NCI-H1092 (cell line): ENCODE measurements at places on chromosomes 4 and X.

- no peak for DNase-seq
These were observed 33.0 kb downstream of the TSPAN5 start for GRCh38 chr4:98625399-98625798.

- DNase-seq, result no peak
These were observed 4.6 kb downstream of the P2RY4 start for GRCh38 chrX:70255452-70255851.

DNA sequence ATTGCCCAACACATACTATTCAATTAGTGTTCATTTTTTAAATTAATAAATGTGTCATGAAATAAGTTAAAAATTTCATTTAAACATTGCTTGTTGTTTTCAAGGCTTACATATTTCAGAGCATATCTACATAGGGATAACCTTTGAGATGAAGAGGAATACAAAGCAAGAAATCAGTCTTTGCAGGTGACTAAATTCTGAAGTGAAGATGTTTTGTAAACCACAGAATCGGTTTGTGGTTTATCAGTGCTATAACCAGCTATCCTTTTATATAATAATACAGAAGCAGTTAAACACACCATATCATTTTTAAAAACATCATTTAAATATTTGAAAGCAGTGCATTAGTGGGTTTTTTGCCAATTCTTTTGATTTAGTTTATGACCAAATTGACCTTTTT lies 26.9 kb downstream of the FAM241A start:
- DNase-seq, result no peak

- no peak for DNase-seq
These were observed 4.9 kb downstream of the HUWE1 start for GRCh38 chrX:53681661-53682060.

GRCh38 chr4:148834804-148835631 lies 392.8 kb upstream of the NR3C2 start:
- no peak for DNase-seq

DNA sequence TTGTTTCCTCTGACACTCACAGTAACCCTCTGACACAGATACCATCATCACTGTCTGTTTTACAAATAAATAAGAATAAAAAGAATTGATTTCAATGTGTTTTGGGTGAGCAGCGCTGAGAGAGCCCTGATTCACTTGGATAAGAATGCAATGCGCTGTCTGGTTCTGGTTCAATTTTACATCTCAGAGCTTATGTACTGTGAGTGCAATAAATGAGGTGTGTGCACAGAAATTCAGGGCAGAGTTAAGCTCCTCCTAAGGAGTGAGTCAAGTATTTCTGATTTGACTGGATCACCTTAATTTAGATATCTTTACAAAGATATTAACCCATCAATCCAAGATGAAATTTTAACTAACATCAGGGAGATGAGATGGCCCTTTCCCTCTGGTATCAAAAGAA lies 11.2 kb downstream of the FAM9C start:
- no peak for DNase-seq

DNA sequence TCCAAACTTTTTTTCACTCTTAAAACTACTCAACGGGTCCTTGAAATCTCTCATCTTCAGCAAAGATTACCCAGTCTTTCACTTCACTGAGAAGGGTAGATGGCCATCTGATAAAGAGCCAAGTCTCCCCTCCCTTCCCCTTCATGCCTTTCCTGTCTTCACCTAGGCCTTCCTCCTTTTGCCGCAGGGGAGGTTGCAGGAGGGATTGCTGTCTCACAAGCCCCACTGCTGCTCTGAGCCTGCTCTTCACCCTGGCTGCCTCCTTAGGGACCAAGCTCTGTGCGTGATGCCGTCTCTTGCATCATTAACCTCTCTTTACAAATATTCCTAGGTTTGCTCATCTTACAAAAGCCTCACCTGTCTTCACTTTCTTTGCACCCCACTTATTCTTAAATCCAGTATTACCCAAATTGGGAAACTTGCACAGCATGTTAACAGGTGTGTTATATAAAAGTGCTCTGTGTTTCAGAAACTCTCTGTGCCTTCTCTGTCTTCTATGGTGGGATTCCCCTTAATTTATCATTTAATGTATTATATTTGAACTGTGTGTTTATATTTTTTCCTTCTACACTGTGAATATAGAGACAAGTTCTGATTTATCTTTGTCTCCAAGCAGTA lies 3.8 kb downstream of the ZFX start:
- DNase-seq, result no peak

- no peak for DNase-seq
These were observed 146.5 kb downstream of the IL1RAPL2 start for GRCh38 chrX:104712515-104712914.

GRCh38 chr4:80268081-80268823 lies 1.8 kb downstream of the FGF5 start:
- DNase-seq, result no peak

DNA sequence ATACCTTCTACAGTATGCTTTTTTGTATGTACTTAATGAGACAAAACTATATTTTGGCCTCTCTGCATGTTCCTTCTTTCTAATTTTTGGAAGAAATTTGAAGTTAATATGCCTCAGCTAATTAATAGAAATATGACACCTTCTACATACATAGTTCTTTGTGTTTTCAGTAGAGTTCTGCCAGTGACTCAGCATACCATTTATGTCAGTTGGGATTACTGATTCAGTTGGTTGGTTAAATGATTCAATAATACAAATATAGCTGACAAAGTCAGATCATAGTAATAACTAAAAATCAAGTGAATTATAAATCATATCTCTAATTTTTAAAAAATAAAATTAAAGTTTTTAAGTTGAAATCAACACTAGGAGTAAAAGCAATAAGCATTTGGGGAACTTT lies 16.8 kb downstream of the BTC start:
- no peak for DNase-seq

GRCh38 chrX:40933706-40934425 lies 151.4 kb upstream of the USP9X start:
- DNase-seq, result no peak

GRCh38 chr4:26557164-26557563 lies 26.7 kb upstream of the TBC1D19 start:
- peak; percentile 42 for DNase-seq

DNA sequence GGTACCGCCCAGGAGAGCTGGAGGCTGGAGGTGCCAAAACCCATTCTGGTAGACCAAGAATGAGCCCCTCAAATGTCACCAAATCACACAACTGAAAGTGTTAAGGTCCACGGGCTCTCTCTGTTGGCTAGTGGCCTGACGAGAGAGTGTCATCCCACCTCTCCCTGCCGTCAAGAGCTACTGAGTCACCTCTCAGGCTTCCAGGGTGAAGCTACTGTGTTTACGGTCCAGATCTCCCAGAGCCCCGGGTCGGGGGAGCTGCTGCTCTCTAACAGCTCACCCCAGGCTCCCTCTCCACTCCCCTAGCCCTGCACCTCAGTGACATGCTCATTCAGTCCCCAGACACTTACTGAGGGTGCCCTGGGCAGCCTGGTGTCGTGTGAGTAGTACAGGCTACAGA lies 59.2 kb downstream of the ADGRG2 start:
- no peak for DNase-seq

DNA sequence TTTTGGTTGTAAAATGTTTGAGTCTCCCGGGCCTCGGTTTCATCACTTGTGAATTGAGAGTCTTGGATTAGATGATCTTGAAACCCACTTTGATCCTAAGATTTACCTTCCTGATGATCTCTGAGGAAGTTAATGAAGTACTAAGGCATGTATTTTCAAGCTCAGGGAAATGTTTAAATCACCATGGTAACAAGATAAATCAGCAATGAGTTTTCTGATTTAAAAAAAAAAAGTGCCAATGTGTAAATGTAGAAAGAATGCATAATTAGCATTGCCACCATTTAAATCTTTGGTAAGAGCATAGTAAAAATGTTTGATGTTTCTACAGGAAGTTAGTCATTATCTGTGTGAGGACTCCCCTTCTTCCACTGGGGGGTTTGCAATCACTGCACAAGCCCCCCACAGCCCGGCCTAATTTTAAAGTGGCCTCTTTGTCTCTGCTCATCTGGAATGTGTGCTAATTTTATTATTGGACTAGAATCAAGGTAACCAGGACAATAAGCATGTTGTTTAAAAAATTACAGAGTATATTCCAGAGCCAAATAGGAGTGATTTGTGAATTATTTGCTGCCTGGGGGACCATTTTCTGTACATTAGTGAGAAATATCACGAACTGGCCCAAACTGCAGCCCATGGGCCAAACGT lies 93.6 kb downstream of the SLC34A2 start:
- DNase-seq, result no peak

DNA sequence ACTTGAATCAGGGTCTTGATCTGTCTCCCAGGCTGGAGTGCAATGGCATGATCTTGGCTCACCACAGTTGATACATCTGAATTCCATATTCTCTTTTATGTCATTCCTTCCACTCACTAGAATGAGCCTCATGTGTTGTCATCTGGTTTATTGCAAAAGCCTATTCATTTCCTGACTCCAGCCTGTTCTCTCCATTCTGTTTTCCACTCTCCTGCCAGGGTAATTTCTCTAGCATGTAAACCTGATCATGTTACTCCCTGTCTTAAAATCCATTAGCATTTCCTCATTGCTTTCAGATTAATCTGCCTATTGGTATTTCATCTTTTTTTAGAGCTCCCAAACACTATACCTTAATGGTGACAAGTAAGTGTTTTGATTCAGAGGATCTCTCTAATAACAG lies 4.3 kb upstream of the DDX60L start:
- no peak for DNase-seq

GRCh38 chr4:24855741-24856140 lies 57.1 kb downstream of the CCDC149 start:
- DNase-seq, result no peak

GRCh38 chr4:143411527-143412419 lies 75.1 kb downstream of the GAB1 start:
- DNase-seq, result no peak

DNA sequence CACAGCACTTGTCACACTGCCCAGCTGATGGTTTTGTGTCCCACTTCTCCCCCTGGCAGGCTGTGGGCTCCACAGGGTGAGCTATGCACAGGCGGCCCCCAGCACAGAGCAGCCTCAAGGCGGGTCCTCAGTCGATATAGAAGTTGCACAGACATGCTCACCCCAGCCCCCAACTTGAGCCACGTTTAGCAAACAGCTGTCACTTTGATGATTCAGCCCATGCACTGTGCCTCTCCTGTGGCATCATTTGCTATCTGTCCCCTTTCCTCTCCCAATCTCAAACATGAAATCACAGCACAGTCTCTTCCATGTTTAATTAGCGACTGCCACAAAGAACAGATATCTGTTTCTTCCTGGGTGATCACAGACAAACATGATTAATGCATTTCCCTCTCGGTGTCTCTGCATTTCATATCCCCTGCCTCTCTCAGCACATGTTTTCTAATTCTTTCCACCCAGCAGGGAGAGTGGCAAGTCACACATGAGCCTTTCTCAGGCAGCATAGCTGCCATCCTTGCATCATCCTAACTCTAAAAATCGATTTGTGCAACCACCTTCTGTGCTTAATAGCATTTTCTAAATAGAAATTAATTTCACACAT lies 204.9 kb downstream of the EVC2 start:
- no peak for DNase-seq

GRCh38 chrX:28278251-28278650 lies 297.0 kb upstream of the DCAF8L1 start:
- no peak for DNase-seq

DNA sequence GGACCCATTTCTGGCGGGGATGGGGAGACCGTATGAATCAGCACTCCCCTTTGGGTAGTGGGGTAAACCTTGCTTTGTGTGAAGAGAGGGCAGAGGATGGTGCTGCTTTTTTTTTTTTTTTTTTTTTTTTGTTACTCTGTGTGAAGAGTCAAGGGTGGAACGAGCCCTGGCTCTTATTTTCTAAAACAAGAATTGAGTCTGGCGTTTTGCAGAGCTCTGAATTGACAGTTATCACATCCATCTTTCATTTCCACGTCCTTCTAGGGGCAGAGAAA lies 1.2 kb downstream of the SLAIN2 start:
- DNase-seq, result no peak

DNA sequence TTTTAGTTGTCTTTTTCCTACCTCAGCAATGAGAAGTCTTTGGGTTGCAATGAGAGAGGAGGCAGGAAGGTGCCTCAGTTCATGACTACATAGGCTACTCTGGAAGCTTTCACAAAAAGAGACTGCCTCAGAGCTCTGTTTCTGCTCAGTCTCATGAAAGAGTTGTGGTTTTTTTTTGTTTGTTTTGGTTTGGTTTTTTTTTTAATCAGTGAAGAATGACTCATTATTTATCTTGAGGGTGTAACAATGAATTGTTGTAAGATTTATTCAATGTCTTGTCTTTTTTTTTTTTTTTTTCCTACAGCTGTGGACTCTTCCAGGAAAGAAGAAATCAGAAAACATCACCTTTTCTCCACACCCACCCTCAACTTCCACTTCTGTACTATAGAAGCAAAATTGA lies 67.5 kb upstream of the CXCL13 start:
- DNase-seq, result no peak

DNA sequence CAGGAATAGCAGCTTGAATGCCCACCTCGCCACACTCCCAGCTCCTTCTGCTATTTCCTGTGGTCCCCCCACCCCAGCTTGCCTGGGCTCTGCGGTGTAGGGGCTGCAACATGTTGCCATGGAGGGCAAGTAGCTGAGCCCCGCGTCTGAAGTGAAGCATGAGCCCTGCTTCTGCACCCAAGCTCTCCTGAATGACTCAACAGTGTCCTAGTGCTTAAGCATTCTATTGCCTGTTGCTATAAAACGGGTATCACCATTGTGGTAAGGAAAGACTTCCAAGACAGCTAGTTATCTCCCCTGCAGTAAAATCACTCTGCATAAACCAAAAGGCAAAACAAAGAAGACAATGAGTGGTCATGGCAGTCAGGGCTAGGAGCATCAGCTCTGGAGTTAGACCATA lies 31.4 kb upstream of the SPATA4 start:
- no peak for DNase-seq

DNA sequence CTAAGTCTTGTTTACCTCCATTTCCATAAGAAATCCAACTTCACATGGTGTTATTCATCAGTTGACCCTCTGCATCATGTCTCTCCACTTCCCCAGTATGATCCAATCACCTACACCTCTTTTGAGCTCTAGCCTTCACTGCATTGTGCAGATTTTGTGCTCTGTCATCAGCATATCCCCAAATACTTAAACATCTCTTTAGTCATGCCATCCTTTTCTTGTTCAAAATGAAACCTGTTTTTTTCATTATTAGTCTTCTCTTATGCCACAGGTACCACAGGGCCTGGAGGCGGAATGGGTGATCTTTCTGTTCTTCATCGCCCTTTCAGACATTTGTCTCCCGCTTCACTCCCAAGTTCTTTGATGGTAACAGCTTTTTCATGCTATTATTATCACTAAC lies 382.7 kb upstream of the GALNTL6 start:
- no peak for DNase-seq

DNA sequence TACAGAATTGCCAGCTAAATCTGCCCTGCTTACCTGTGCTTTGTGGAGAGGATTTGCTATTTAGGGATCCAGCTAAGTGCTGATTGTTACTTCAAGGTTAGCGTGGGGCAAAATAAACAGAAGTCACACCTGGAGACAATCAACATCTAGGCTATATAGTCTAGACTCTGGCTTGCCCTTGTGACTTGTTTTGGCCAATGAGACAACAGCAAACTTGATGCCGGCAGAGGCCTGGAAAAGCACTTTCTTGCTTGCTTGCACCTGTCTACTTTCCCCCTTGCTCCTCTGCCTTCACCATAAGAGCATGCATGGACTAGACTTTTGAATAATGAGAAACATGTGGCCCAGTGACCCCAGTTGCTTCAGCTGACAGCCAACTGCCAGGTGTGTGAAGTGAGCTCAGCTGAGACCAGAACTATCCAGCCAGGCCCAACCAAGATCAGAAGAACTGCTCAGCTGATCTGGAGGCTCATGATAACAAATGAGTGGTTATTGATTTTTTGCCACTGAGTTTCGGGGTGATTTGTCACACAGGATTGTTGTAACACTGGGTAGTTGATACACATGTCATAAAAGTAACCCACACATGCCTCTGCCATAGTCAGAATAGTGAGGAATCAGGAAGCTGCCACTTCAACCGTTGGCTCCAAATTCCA lies 164.4 kb downstream of the RBMX2 start:
- DNase-seq, result no peak
